ENCODE measurements at places on chromosomes 12 and 14. TPM values are rescaled to one million over a fixed set of nuclear protein-coding genes. Genes with fewer than 3 reads are reported as not detected.

The PLEKHD1 gene
- polyA plus RNA-seq = 0.06 TPM

The CELA1 gene
- polyA plus RNA-seq = not detected

The NCKAP5L gene
- 4.1 TPM for polyA plus RNA-seq

The CPM gene
- polyA plus RNA-seq = 74.8 TPM

The TAS2R8 gene
- not detected for polyA plus RNA-seq

The TBX5 gene
- polyA plus RNA-seq = 0.02 TPM

The SLC41A2 gene
- polyA plus RNA-seq = 9.0 TPM

The EGLN3 gene
- 8.4 TPM for polyA plus RNA-seq

The PARPBP gene
- polyA plus RNA-seq = 0.60 TPM

The GPR65 gene
- 0.56 TPM for polyA plus RNA-seq
